ENCODE measurements at places on chromosomes 3 and 15. TPM values are rescaled to one million over a fixed set of nuclear protein-coding genes. Genes with fewer than 3 reads are reported as not detected.
A peak's percentile ranks its signal among the peaks of the same experiment; 100 is the strongest.

SLC12A1 gene
- not detected for total RNA-seq

CTXN2 gene
- not detected for total RNA-seq

- no peaks in the 10 kb centered on the region for H3K36me3 ChIP-seq
- no peaks in the 10 kb centered on the region for H3K27me3 ChIP-seq
- DNase-seq: no peak
- H3K27ac ChIP-seq: no peak overlapping the region
These were observed 120.5 kb downstream of the CORO2B start for GRCh38 chr15:68699124-68699880.

DNA sequence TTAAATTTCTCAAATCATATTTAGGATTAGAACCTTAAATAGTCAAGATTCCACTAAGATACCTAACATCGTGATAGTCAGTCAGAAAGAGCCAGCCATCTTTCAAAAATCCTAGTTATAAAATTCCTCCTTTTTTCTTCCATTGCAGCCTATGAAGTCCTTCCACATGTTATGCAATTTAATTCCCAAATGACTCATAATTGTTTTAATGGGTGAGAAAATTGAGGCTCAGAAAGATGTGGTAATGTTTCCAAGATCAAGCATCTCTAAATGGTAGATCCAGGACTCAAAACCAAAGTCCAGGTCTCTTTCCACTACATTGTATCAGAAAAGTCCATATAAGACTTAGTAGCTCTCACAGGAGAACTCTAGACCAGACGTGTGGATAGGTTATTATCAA, 9.5 kb downstream of the CFAP44 start:
- H3K27ac ChIP-seq: no peak overlapping the region
- DNase-seq: no peak
- H3K4me3 ChIP-seq: no peak overlapping the region
- H3K36me3 ChIP-seq: no peaks in the 10 kb centered on the region

PCOLCE2 gene
- total RNA-seq: 2.5 TPM

GRCh38 chr3:78765671-78766485, 1001.9 kb downstream of the ROBO1 start:
- H3K4me3 ChIP-seq: no peak overlapping the region
- no peak overlapping the region for H3K27ac ChIP-seq
- H3K4me1 ChIP-seq: no peaks in the 10 kb centered on the region
- no peaks in the 10 kb centered on the region for H3K27me3 ChIP-seq
- H3K36me3 ChIP-seq: no peaks in the 10 kb centered on the region
- DNase-seq: no peak

FRG2C gene
- total RNA-seq: not detected

CAND2 gene
- 7.7 TPM for total RNA-seq

DNA sequence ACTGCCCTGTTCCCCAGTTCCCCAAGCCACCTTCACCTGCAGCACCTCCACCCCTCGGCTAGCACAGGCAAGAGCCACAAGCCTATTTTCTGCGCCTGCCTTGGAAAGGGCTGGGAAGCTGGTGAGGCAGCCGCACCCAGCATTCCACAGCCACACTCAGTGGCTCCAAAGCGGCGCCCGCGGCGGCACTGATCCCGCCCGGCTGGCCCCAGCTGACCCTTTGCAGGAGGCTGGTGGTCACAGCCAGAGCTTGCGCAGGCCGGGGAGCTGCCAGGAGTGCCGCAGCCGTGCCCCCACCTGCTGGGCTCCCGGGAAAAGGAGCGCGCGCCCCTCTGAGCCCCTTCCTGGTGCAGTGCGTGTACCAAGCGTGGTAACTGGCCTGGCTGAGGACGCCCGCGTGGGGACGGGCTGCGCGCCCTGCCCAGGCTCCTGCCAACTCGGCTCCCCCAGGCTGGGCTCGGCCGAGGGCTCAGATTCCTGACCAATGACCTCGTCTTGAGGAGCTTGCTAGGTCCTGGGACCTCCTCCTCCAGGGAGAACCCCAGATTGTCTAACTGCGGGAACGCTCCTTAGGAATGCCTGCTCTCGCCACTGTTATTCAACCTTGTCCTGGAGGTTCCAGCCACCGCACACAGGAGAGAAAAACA, 13.3 kb downstream of the GRAMD2A start:
- H3K27ac ChIP-seq: no peak overlapping the region
- no peak for DNase-seq
- peaks cover 18% of the 10 kb centered on the region for H3K27me3 ChIP-seq
- H3K4me1 ChIP-seq: peaks cover 6% of the 10 kb centered on the region
- H3K4me3 ChIP-seq: no peak overlapping the region

DNA sequence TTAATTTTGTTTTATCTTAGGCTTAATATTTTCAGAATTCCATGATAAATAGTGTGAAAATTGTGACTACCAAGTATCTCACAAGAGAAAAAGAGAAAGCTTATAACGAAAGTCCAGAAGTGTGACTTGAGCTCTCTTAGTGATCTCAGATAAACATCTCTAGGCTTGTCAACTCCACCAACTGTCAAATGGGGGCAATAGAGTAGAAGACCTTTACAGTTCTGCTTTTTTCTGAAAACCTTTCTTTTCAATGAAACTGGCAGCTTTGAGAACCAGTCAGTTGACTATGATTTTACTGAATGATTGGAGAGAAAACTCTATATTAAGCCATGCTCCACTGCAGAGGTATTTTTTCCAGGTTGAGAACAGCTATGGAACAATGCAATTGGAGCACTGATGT, 119.2 kb upstream of the TP63 start:
- no peaks in the 10 kb centered on the region for H3K36me3 ChIP-seq
- no peak overlapping the region for H3K4me3 ChIP-seq
- H3K27ac ChIP-seq: no peak overlapping the region
- DNase-seq: no peak
- no peaks in the 10 kb centered on the region for H3K4me1 ChIP-seq
- no peaks in the 10 kb centered on the region for H3K27me3 ChIP-seq

GRCh38 chr3:170717410-170718402, 131.8 kb upstream of the SLC7A14 start:
- H3K4me3 ChIP-seq: no peak overlapping the region
- no peak for DNase-seq
- H3K4me1 ChIP-seq: no peaks in the 10 kb centered on the region

SLC28A2 gene
- not detected for total RNA-seq

- no peaks in the 10 kb centered on the region for H3K27me3 ChIP-seq
- no peaks in the 10 kb centered on the region for H3K4me1 ChIP-seq
- no peak overlapping the region for H3K4me3 ChIP-seq
- DNase-seq: no peak
- no peak overlapping the region for H3K27ac ChIP-seq
- no peaks in the 10 kb centered on the region for H3K36me3 ChIP-seq
These were observed 115.8 kb upstream of the FLNB start for GRCh38 chr3:57892423-57892822.

KNL1 gene
- 2.0 TPM for total RNA-seq

MAP6D1 gene
- total RNA-seq: 1.4 TPM

MCF2L2 gene
- total RNA-seq: 20.7 TPM

CNTN6 gene
- total RNA-seq: 8.0 TPM

DNA sequence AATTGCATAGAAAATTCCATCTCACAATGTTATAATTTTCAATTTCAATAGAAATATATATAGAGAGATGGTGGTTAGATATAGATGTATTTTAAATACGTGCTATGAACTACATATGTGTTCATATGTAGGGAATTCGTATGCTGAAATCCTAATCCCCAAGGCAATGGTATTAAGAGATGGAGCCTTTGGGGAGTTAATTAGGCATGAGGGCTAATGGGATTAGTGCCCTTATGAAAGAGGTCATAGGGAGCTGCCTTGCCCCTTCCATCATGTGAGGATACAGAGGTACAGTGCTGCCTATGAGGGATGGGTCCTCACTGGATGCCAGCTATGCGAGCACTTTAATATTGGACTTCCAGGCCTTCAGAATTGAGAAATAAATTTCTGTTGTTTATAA, 79.6 kb upstream of the CCDC54 start:
- no peaks in the 10 kb centered on the region for H3K36me3 ChIP-seq
- no peaks in the 10 kb centered on the region for H3K4me1 ChIP-seq

DNA sequence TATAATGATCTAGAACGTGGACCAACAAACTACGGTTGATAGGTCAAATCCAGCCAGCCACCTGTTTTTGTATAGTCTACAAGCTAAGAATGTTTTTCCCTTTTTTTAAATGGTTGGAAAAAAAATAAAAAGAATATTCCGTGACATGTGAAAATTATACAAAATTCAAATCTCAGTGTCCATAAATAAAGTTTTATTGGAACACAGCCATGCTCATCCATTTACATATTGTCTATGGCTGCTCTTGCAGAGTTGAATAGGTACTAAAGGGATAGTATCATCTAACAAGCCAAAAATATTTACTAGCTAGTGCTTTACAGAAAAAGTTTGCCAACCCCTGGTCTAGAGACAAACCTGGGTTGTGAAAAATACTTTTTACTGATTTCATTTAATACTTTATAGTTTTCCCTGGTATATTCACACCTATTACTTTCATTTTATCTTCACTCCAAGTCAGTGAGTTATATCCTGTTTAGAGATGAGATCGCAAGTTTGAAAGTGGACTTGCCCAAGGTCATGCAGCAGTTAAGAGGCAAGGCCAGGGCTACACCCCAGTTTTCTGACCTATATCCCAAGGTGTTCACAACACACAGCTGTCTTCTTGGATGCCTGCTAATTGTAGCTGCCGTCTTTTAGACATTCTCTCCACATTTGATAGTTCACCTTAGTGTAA, 58.4 kb downstream of the IGF2BP2 start:
- no peaks in the 10 kb centered on the region for H3K27me3 ChIP-seq
- peaks cover 37% of the 10 kb centered on the region for H3K4me1 ChIP-seq
- no peak for DNase-seq
- H3K4me3 ChIP-seq: no peak overlapping the region

ERICH6 gene
- total RNA-seq: 0.46 TPM

- no peak overlapping the region for H3K4me3 ChIP-seq
- H3K27ac ChIP-seq: no peak overlapping the region
- no peaks in the 10 kb centered on the region for H3K36me3 ChIP-seq
- H3K4me1 ChIP-seq: peaks cover 5% of the 10 kb centered on the region
- DNase-seq: no peak
These were observed 84.3 kb upstream of the ABI3BP start for GRCh38 chr3:101077361-101078011.

DNA sequence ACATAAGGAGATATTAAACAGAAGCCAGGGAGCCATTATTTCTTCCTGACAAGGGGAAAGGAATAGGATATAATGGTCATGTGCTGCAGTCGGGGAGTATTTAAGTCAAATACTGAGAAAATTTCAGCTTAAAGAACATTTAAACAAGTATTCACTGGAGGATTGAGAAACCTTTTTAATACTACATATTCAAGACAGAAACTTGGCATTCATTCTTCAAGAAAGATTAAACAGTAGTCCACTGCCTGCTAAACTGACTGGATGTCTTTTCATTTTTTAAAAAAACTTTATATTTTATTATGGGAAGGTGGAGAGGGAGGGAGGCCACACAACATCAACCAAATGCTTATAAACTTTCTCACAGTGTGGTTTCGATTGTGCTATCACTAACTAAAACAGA, 107.4 kb upstream of the CBLB start:
- H3K4me3 ChIP-seq: no peak overlapping the region
- no peaks in the 10 kb centered on the region for H3K36me3 ChIP-seq
- DNase-seq: no peak

DNA sequence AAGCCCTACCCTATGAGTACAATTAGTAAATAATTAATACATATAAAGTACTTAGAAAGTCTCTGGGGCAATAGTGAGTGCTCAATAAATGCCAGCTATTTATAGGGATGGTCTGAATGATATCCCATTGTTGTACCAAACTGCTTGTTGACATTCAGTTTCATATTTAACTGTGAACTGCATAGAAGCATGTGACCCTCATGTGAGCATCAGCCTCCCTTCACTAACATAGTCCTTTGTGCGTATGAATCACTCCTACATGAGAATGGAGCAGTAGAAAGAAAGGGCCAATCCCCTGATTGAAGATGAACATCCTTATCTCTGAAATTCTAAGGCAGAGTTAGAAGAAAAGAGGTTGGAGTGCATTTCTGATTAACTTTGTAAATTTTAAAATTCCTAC, 68.7 kb upstream of the ATP10A start:
- H3K27ac ChIP-seq: no peak overlapping the region
- no peaks in the 10 kb centered on the region for H3K27me3 ChIP-seq
- no peak overlapping the region for H3K4me3 ChIP-seq
- H3K36me3 ChIP-seq: no peaks in the 10 kb centered on the region
- no peak for DNase-seq

STXBP5L gene
- total RNA-seq: 2.9 TPM

GRCh38 chr3:120678984-120679383, 3.1 kb downstream of the HGD start:
- H3K4me3 ChIP-seq: no peak overlapping the region
- H3K4me1 ChIP-seq: peaks cover 15% of the 10 kb centered on the region
- H3K36me3 ChIP-seq: no peaks in the 10 kb centered on the region
- H3K27ac ChIP-seq: peak overlapping the region; percentile 90
- H3K27me3 ChIP-seq: no peaks in the 10 kb centered on the region

DNA sequence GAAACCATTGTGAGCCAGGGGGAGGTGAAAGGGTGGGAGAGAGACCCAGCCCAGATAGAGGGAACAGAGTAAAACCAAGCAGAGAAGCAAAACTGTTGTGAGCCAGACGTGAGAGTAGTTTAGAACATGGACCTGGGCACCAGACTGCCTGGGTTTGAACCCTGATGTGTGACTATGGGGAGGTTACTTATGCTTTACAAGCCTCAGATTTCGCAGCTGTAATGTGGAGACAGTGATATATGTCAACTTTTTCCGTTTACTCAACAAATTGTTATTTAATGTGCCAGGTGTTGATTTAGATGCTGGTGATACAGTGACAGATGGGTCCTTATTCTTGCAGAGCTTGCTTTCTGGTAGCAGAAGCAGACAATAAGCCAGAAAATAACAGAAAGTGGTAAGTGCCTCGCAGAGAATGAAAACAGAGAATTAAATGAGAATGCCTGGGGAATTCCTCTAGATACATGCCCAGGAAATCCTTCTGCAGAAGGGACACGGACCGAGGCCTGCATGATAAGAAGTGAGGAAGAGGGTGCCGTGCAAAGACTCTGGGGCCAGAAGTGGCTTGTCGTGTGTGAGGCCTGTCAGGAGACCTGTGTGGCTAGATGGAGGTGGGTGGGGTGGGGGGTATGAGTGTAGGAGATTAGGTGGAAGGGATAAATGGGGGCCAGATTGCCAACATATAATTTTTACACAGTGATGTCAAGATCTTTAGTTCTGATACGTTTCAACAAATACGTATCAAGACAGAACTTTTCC, 15.0 kb downstream of the KAT2B start:
- no peak for DNase-seq
- no peaks in the 10 kb centered on the region for H3K36me3 ChIP-seq
- H3K4me1 ChIP-seq: peaks cover 42% of the 10 kb centered on the region
- H3K27ac ChIP-seq: peak overlapping the region; percentile 72

DNA sequence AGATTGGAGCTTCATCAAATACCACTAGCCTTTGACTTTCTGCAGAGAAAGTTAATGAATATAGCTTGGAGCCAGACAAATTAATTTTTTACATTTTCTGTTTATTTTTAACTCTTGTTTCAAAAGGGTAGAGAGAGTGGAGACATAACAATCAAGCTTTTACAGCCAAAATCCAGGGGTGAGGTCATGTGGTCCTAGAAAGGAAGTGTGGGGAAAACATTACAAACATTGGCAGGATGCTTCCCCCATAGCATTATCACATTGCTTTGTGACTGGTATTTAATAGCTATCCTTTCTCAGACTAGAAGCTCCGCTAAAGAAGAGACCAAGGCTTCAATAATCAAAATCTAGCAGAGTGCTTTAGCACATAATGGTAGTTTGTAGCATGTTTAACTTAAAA, 46.4 kb upstream of the PHLDB2 start:
- H3K4me3 ChIP-seq: no peak overlapping the region
- no peaks in the 10 kb centered on the region for H3K27me3 ChIP-seq
- peaks cover 3% of the 10 kb centered on the region for H3K4me1 ChIP-seq
- no peak overlapping the region for H3K27ac ChIP-seq

ETFA gene
- total RNA-seq: 189 TPM

Data from adrenal gland (tissue), 19 donors.